ENCODE measurements at places on chromosomes 7 and 10.

GRCh38 chr7:106599343-106599698 lies 61.6 kb downstream of the CCDC71L start:
- no peak for DNase-seq

DNA sequence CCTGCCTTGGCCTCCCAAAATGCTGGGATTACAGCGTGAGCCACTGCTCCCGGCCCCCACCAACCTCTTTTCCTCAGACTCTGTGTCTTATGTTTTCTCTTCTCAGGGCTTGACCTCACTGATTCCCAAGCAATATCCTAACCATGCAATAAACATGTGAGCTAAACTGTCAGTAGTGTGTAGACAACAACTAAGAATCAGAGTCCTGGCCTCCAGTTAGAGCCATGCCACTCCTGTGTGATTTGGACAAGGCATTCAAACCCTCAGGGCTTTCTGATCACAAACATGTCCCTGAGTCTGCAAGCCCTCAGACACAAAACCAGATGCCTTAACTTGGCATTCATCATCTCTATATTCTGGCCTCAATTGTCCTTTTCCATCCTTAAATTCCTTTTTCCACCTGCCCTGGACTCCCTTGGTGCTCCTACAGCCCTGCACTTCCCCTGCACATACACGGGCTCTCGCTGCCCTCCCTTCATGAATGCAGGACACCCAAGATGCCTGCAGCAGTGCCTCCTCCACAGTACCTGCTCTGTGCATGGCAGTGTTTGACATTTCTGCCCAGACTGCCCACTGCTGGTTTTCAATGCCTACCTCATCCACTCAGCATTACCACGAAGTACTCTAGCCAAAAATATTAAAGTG lies 142.8 kb downstream of the CYP26A1 start:
- no peak for DNase-seq

- no peak for DNase-seq
Observed at GRCh38 chr7:110894111-110894510, 196.8 kb upstream of the LRRN3 start.

DNA sequence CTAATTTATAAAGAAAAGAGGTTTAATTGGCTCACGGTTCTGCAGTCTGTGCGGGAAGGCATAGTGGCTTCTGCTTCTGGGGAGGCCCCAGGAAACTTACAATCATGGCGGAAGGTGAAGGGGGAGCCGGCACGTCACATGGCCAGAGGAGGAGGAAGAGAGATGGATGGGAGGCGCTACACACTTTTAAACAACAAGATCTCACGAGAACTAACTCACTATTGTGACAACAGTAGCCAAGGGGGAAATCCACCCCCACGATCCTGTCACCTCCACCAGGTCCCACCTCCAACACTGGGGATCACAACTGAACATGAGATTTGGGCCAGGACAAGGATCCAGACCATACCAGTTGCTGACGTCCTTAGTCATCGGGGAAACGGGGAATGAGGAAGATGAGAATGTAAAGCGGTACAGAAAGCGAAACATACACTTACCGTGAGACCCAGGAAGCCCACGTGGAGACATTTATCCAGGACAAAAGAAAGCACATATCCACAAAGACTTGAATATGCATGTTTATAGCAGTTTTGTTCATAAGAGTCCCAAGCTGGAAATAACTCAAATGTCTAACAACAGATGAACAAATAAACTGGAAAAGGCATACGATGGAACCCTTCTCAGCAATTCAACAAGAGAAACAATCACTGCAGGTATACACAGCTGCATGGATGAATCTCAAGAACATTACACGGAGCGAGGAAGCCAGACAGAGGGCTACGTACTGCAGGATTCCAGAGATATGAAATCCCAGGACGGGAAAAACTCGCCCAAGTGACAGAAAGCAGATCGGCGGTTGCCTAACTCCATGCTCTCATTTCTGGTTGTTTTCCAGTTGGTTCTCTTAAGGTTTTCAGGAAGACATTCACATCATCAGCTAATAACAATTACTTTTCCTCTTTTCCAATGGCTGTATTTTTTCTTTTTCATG lies 26.2 kb upstream of the INPP5A start:
- DNase-seq, result no peak

DNA sequence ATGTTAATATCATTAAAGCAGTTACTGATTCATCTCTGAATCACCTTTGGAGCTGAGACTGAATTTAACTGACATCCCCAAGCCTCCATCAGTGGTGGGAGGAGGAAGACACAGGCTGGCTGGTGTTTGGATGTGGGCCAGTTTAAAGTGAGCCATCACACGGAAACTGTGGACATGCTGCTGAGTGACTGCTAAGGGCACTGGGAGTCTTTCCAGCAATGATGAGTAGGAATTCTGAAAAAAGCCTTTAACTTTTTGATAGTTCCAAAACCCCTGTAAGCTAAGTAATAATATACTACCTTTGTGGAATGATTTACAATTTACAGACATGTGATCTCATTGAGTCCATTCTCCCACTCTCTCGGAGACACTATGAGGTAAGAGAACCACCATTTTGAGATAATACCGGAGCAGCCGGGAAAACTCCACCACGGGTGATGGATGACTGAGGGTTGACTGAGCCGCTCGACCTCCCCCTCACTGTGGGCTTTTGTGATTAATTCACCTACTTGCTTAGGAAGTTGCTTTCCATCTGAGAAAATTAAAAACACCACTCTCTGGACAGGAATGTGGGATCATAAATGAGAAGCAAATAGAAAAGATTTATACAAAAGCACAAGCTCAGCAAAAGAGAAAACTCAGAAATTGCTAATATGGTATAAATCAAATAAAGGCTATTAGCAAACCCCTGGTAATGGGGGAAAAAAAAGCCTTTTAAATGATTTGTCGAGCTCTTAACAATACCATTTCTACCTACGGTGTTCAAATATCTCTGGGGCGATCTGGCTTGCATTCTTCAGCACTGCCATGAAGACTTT lies 194.8 kb downstream of the FANK1 start:
- DNase-seq, result no peak

DNA sequence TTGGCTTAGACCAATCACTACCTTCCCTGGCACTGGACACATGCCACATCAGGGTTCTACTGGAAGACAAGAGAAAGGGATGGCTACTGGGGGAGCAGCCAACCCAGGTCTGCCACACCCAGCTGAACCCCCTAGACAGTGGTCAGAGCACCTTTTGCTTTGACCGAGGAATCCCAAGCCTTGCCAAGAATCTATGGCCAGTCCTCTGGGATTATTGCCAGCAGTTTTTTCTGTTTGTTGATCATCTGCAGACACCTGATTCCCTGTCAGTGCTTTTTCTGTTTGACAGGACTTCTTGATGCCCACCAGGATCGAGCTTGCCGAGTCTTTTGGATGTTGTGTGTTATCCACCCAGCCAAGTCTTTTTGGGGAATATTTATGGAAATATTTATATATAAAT lies 476.2 kb upstream of the GALNT17 start:
- DNase-seq, result no peak

- DNase-seq, result no peak
Observed at GRCh38 chr7:120538335-120538734, 265.4 kb downstream of the KCND2 start.

- DNase-seq, result no peak
Observed at GRCh38 chr10:13681960-13682359, 95.2 kb downstream of the PRPF18 start.

- peak; percentile 14 for DNase-seq
Observed at GRCh38 chr10:87505366-87506111, 846 bp downstream of the MINPP1 start.

DNA sequence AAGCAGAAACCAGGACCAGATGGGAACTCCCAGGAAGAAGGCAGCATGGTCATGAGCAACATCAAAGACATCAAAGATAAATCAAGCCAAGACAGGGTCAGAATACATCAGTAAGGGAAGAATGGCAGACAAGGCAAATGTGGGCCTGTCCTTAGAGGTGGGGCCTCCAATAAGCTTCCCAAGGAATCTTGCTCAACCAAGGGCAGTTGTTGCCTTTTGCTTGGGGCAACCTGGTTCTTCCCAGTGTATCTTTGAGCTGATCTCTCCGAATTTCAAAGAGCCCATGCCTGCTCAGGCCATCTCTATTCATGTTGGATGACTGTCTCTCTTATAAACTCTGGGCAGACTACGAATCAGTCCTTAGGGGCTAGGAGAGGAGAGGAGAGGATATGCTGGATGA lies 68.4 kb upstream of the HABP2 start:
- no peak for DNase-seq

- DNase-seq, result no peak
Observed at GRCh38 chr10:14658331-14659127, 116.2 kb downstream of the FAM107B start.

- no peak for DNase-seq
Observed at GRCh38 chr7:147611431-147611830, 979.1 kb upstream of the C7orf33 start.

DNA sequence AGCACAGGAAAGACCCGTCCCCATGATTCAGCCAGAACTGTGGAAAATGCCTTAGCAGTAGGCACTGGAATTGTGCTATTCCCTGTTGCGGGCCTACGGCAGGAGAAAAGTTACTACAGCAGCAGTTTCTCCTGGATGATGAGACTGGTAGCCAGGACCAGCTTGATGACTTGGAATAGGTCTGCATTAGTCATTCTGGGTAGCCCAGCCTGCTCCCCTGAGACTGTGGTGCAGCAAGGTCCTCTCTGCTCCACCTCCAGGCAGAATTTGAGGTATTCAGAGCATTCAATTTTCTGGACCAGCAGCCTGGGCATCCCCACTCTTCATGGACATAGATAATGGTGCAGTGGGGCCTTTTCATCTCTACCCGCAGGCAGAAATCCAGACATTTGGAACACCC lies 490.0 kb downstream of the SH2D4B start:
- DNase-seq, result no peak

DNA sequence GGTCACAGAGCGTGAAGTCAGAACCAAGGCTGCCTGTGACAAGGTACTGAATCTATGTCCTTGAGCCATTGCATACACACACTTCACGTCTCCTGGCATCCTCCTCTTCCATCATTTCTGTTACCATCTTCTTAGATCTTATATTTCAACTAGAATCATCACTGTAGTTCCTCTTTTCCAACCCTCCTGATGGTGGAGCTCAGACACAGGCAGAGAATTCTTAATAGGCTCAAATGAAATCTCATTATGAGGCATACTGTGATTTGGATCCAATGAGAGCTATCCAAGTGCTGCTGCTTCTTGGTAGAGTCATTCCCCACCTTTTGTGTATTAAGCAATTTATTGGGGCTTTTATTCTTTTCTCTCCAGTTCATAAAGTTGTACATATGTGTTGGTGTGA lies 113.2 kb downstream of the CALCR start:
- DNase-seq, result no peak

- DNase-seq, result no peak
Observed at GRCh38 chr7:128692623-128693270, 20.7 kb downstream of the GARIN1A start.
